ENCODE measurements at places on chromosomes 4 and X.

GRCh38 chrX:69919749-69920148 is 130.0 kb downstream of the AWAT2 start:
- H3K27me3 ChIP-seq: no peaks in the 10 kb centered on the region
- H3K36me3 ChIP-seq: no peaks in the 10 kb centered on the region
- no peak overlapping the region for H3K4me3 ChIP-seq
- H3K27ac ChIP-seq: no peak overlapping the region

DNA sequence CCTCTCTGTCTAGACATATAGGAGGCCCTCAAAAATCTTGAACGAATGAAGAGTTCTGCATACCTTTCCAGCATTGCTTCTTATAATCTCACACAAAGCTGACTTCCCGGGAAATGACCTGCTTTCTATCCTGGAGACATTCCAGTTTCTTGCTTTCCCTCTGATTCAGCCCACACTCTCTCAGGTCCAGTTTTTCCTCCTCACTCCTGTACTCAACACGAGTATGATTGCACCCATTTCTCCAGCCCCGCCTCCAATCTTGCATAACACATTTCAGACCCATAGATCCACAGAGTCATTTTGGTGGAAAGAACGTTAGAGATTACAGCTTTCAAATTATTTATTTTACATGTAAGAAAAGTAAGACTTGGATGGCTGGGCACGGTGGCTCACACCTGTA is 127.5 kb upstream of the TLR3 start:
- no peaks in the 10 kb centered on the region for H3K4me1 ChIP-seq
- DNase-seq: no peak
- no peaks in the 10 kb centered on the region for H3K27me3 ChIP-seq

- H3K4me1 ChIP-seq: peaks cover 13% of the 10 kb centered on the region
- DNase-seq: no peak
- H3K27me3 ChIP-seq: no peaks in the 10 kb centered on the region
Measured at GRCh38 chr4:186203406-186203805, 12.0 kb downstream of the CYP4V2 start.

DNA sequence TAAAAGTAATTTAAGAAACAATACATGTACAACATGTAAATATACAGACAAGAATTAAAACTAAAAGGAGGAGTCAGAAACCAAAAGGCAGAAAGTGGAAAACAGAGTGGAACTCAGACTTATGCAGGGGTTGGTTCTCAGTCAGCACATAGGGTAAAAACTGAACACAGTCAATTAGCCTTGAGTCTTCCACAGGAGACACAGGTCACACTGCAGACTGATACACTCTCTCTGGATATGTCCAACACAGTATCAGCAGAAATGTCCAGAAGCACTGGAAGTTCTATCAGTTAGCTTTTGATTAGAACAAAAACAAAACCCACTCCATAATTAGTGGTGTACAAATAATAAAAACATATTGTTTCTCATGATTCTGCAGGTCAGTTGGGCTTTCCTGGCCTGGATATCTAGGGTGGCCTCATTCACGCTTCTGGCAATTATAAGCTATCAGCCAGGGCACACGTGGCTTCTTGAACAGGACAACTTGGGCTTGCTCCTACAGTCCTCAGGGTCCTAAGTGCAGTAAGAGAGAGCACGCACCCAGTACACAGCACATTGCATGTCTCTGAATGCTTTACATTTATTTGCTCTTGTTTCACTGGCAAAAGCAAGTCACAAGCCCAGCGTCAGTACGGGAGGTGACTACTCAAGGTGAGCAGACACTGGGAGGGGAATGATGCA is 21.6 kb downstream of the TEC start:
- no peaks in the 10 kb centered on the region for H3K4me1 ChIP-seq
- no peak overlapping the region for H3K27ac ChIP-seq
- no peaks in the 10 kb centered on the region for H3K27me3 ChIP-seq
- H3K36me3 ChIP-seq: no peaks in the 10 kb centered on the region
- H3K4me3 ChIP-seq: no peak overlapping the region
- DNase-seq: no peak

All from suprapubic skin (tissue), 4 donors.